Stimulated activated CD4-positive, alpha-beta T cell treated with anti-CD3 and anti-CD28 coated beads, Interleukin-1b, Interleukin-23, amount 100 ng/mL, for 1 hour (primary cell): ENCODE measurements at places on chromosomes 13 and 19.

GRCh38 chr13:31965361-31966066 lies 66.1 kb upstream of the FRY start:
- DNase-seq, result no peak

- DNase-seq, result no peak
Measured at GRCh38 chr13:103218253-103218652, 152.0 kb upstream of the SLC10A2 start.

DNA sequence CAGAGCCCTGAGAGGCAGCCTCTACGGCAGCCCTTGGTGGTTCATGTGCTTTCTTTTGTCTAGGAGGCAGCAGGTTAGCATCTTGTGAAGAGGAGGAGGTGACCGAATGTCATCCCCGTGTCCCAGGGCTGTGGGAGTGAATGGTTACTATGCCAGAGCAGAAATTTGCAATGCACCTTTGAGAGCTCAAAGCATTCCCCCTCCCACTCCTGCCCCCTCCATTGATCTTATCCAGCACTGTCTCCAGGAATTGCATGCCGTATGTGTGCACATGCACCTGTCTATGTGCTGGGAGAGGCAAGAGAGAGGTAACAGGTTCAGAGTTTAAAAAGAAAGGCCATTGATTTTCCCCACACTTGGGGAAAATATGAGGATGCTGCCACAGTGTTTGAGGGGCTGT lies 10.2 kb downstream of the RASL11A start:
- DNase-seq, result no peak

DNA sequence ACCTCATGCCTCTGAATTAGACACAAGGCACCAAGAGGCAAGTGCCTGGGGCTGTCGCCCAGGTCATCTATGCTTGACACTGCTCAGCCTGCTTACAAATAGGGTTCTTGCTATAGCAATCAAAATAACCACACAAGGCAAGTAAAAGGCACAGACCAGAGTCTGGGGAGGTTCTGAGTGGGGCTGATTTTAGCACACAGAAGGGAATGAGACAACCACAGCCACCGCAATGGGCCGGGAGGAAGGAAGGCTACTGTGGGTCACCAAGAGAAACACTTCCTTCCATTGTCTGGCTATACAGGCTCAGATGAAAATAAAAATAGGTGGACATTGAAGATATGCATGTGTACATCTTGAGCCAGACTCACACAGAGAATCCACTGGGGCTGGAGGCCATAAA lies 159.1 kb downstream of the DLEU7 start:
- DNase-seq, result no peak

- DNase-seq, result no peak
Measured at GRCh38 chr13:42056146-42056545, 7.7 kb downstream of the DGKH start.

GRCh38 chr13:50152224-50152623 lies 137.0 kb downstream of the KCNRG start:
- no peak for DNase-seq

DNA sequence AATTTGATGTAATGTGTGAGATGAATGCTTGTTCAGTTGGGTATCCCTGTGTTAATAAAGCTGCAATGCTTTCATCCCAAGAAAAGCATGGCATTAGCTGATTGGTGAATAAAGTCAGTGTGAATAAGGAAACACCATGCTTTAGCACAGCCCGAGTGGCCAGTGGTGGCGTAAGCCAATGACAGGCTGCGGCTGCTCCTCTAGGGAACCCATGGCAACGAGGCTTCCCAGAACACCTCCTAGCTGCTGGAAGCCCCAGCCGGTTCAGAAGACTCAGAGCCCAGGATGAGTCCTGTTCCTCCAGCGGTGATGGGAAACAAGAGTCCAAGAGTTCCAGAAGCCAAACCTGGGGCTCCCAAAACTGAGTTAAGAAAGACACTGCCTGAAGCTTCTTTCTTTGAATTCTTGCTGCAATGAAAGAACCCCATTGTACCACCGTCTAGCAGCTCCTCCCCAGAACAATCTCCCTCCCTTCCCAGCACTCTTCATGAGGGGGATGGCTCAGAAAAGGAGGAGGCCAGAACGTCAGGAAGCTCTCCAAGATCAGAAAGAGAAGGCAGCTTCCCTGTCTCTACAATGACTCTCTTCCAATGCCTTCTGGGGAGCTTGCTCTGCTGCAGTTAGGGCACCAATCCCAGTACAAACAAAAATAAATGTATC lies 58.2 kb downstream of the TSHZ3 start:
- DNase-seq, result no peak

GRCh38 chr13:104993708-104994107 lies 1541.8 kb downstream of the EFNB2 start:
- no peak for DNase-seq

- DNase-seq, result no peak
Measured at GRCh38 chr13:33227927-33228647, 57.5 kb downstream of the STARD13 start.

- DNase-seq, result no peak
Measured at GRCh38 chr19:50432221-50433028, at the start of gene MYBPC2. Gene MYBPC2 (plus strand): TSS chr19:50432892. CDS start chr19:50432954, 62 bp downstream.

- no peak for DNase-seq
Measured at GRCh38 chr13:24734950-24735349, 29.0 kb upstream of the RNF17 start.

GRCh38 chr19:22622901-22623840 lies 11.0 kb upstream of the ZNF492 start:
- no peak for DNase-seq

DNA sequence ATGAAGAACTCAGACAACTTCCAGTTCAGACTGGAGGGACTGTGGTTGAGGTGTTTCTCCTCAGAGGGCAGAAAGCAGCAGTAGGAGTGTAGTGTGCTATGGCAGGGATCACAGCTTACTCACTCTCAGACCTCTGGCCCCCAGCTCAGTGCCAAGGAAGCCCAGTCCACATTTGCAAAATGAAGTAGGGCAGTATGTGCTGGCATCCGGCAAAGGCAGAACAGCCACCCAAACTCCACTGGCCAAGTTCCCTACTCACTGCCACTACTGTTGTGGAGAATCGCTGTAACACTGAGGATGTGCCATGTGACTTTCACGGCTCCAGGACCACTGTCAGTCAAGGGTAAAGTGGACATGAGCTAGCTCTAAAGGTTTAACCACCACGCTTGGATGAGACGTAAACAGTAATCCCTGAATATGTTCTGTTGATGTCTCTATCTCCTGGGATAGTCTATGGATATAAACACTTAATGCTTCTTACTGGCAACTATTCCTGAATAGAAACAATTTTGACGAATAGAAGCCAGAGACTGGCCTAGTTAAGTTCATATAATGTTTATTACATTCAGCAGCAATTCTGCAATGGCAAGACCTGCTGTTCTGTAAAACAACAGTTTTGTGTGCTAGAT lies 67.0 kb upstream of the SLC15A1 start:
- no peak for DNase-seq

- DNase-seq, result no peak
Measured at GRCh38 chr13:27605099-27605498, 15.2 kb downstream of the LNX2 start.

- no peak for DNase-seq
Measured at GRCh38 chr13:105846923-105847322, 688.5 kb downstream of the EFNB2 start.

GRCh38 chr13:29538652-29539040 lies 56.8 kb downstream of the SLC7A1 start:
- DNase-seq, result no peak

DNA sequence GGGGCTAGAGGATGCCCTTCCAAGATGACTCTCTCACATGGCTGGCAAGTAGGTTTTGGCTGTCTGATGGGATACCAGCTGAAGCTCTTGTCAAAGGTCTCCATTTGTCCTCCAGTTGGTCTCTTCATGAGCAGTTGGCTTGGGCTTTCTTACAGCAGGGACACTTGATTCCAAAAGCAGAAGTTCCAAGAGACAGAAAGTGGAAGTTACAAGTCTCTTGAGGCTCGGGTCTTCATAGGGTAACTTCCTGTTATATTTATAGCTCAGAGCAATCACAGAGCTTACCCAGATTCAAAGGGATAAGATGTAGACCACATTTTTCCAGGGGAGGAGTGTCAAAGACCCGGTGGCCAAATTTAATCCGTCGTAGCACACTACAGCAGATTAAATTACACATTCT lies 440.0 kb downstream of the RFC3 start:
- DNase-seq, result no peak

DNA sequence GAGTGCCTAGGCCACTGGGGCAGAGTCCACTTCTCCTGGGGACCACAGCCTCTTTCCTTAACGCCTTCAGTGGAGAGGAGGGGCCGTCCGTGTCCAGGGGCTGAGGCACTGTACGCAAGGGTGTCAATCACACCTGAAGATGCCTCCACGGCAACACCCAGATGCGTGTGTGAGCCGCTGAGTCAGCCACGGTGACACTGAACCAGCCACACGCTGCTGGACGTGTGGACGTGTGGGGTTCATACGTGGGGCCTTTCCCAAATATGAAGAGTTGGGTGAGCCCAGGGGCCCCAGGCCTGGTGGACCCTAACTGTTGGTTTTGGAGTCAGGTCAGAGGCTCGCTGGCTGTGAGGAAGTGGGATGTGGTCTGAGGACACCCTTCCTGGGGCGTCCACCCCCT lies 51.6 kb downstream of the TMEM255B start:
- DNase-seq, result no peak

DNA sequence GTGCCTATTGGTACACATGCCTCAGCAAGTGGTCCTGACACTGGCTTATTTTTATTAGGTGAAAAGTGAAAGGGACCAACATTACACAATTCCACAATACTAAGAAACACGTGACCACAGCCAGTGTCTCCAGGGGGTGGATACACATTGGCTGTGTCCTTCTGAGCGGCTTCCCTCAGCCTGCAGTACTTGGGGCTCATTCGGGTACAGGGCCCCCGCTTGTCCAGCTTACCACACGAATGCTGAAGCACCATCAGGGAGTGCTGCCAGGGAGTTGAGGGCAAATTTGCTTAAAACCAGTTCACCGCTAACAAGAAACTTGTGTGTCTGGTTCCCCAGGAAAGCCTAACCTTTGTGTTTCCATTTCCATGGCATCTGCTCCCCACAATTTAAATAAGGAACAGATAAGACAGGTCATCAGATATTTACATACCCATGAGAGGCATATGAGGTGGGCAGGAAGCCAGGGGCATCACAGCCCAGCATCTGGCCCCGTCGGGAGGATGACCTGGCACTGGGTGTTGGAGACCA lies 23.3 kb downstream of the PBX4 start:
- DNase-seq, result no peak

GRCh38 chr13:103931885-103932284 lies 865.7 kb upstream of the SLC10A2 start:
- no peak for DNase-seq

GRCh38 chr13:100392709-100393630 lies 195.6 kb downstream of the GGACT start:
- DNase-seq, result peak; percentile 35

DNA sequence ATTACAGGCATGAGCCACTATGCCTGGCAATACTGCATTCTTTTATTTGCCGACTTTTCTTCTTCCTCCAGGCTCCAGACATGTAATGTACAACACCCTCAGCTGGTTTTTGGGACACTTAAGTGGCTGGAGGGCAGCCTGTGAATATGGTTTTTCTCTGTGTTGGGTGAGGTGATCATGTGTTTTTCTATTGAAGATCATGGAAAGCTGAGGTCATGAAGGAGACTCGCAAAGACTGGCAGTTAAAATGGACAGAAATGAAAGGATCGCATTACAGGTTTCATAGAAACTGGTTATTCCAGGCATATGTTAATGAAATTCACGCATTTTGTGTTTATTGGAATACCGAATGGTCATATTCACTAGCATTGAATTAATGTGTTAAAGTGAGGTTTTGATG lies 85.2 kb upstream of the RNF113B start:
- DNase-seq, result no peak

DNA sequence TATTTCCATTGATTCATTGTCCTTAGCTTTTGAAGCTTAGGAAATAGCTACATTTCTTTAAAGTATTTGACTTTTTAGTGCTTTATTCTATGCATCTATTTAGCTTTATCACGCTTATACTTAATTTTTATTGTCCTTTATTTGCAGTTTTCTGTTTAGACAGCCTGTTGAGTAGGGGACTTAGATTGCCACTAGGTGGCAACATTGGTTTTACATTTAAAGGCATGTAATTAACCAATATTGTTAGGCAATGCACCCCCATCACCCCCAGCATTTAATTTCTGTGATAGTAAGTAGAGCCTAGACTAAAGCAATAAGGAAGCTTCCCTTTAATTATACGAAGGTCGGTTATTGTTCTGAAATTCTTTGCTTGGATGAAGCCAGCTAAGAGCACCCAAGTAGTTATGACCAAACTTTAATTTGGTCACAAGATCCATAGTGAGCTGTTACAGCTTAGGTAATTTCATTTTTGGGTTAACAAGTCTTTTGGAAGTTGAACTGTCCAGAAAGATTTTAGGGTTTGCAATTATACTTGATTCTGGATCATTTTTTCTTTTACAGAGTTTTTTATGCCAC lies 36.5 kb downstream of the B3GLCT start:
- no peak for DNase-seq

DNA sequence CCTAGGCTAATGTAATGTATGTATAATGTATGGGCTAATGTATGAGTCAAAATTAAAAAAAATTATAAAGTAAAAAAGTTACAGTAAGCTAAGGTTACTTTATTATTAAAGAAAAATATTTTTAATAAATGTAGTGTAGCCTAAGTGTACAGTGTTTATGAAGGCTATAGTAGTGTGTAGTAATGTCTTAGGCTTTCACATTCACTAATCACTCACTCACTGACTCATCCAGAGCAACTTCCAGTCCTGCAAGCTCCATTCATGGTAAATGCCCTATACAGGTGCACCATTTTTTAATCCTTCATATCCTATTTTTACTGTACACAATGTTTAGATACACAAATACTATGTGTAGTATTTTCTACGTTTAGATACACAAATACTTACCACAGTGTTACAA lies 1.8 kb upstream of the TMEM272 start:
- no peak for DNase-seq

DNA sequence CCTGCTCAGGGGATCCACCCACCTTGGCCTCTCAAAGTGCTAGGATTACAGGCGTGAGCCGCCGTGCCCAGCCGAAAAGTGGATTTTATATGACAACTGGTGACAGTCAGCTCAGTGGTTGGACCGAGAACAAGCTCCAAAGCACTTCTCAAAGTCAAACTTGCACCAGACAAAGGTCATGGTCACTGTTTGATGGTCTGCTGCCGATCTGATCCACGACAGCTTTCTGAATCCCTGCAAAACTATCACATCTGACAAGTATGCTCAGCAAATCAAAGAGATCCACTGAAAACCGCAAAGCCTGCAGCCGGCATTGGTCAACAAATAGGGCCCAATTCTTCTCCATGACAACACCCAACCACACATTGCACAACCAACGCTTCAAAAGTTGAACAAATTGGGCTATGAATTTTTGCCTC lies 21.6 kb upstream of the NAA16 start:
- DNase-seq, result no peak

DNA sequence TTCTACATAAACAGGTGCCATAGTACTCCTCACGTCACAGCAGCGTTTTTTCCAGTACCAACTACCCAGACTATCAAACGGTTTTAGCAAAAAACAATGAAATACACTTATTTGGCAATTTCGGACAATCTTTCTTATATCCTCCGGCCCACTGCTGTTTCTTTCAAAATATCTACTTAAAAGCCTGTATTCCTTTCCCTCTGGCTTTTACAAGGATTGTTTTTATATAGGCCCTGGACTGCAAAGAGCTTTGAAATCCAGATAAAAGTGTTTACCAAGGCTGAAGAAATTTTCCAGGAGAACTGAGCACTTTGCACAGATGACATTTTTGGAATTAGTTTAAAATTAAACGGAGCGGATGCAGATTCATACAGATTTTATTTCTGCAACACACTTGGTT lies 255.9 kb upstream of the STARD13 start:
- DNase-seq, result no peak

GRCh38 chr13:33110713-33111413 lies 94.6 kb downstream of the KL start:
- DNase-seq, result no peak
